ENCODE measurements at places on chromosomes 11 and 22. TPM values are rescaled to one million over a fixed set of nuclear protein-coding genes. Genes with fewer than 3 reads are reported as not detected.

HARBI1 gene
- 2.2 TPM for total RNA-seq

KRTAP5-5 gene
- not detected for total RNA-seq

POU2AF2 gene
- total RNA-seq = not detected

MRPL40 gene
- total RNA-seq = 25.8 TPM

COX8A gene
- total RNA-seq = 317 TPM

TRPM5 gene
- total RNA-seq = not detected

OR51E2 gene
- 0.94 TPM for total RNA-seq

MICAL2 gene
- 550 TPM for total RNA-seq

Data from gastroesophageal sphincter (tissue), 4 donors.